A549 treated with Mapracorat at 1 μM for 4 hours (cell line): ENCODE measurements at places on chromosomes 1 and 21. TPM values are rescaled to one million over a fixed set of nuclear protein-coding genes. Genes with fewer than 3 reads are reported as not detected.

The NID1 gene
- total RNA-seq, result 5.4 to 9.5 TPM (median 7.6 TPM) in 5 replicates

The TSPEAR gene
- not detected in 5 replicates for total RNA-seq

The ZSWIM5 gene
- 0.40 to 0.55 TPM (median 0.46 TPM) in 5 replicates for total RNA-seq

The USH2A gene
- total RNA-seq, result not detected in 5 replicates

The FOXO6 gene
- 0.40 to 1.2 TPM (median 0.80 TPM) in 5 replicates for total RNA-seq

The PROK1 gene
- total RNA-seq, result not detected in 5 replicates

The KCNK2 gene
- total RNA-seq, result 0.09 to 0.10 TPM in 2 of 5 replicates, not detected in the others

The TNFSF18 gene
- not detected in 5 replicates for total RNA-seq

The FMO1 gene
- not detected in 5 replicates for total RNA-seq

The IVL gene
- 0.06 to 0.13 TPM (median 0.10 TPM) in 3 of 5 replicates, not detected in the others for total RNA-seq

The RUNX3 gene
- total RNA-seq, result 4.2 to 6.5 TPM (median 5.7 TPM) in 5 replicates

The TCHHL1 gene
- not detected in 5 replicates for total RNA-seq

The SHISAL2A gene
- total RNA-seq, result 0.25 to 0.53 TPM (median 0.39 TPM) in 5 replicates

The CR2 gene
- total RNA-seq, result not detected in 5 replicates
